Suprapubic skin (tissue), 4 donors: ENCODE measurements at places on chromosomes 1 and 21. TPM values are rescaled to one million over a fixed set of nuclear protein-coding genes. Genes with fewer than 3 reads are reported as not detected.

The RAP1GAP gene
- total RNA-seq: 4.9 TPM

The ATP1A2 gene
- total RNA-seq: 4.3 TPM

The LRRC3 gene
- 3.9 TPM for total RNA-seq

The LIN28A gene
- not detected for total RNA-seq
